Anterior cingulate cortex (tissue), 58 donors: ENCODE measurements at places on chromosomes 1 and 21.

GRCh38 chr1:110548381-110548780 is 29.4 kb upstream of the KCNA10 start:
- DNase-seq: no peak

- DNase-seq: no peak
These were observed at the start of gene PRSS38 for GRCh38 chr1:227815468-227816409. PRSS38 (plus strand) TSS chr1:227815675; CDS start chr1:227815717, 42 bp downstream.

- DNase-seq: no peak
These were observed 10.9 kb downstream of the RD3 start for GRCh38 chr1:211480941-211481545.

DNA sequence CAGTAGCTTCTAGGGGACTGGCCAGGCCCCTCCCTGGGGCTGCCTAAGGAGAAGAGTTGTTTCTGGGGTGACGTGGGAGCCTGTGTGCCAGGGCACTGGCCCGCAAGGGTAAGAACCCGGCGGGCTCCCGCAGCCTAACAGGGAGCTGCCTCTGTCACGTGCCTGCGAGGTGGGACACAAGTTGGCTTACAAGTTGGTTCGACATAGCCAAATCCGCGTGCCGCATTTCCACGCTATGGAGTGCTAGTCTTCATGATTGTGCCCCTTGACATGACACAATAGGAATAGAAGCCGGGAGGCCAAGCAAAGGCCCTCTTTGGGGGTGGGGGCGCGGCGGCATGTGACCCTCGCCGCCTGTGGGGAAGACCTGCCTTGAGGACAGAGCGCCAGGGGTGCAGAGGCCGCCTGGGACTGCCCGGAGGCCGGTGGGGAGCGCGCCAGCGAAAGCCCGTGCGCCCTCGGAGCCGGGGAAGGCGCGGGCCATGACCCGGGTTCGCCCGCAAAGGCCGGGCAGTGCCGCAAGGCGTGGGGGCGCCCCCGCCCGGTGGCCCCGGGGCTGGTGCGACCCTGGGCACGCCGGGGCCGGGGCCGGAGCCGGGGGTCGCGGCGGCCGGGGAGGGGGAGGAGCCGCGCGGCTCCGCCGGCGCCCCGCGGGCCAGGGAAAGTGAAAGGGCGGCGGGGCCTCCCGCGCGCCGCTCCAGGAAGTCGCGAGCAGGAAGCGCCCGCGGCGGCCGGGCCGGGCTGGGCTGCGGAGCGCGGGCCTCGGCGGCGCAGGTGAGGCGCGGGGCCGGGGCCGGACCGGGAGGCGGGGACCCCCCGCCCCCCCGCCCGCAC is at the start of gene SLC37A1:
Gene SLC37A1 (plus strand): TSS at position 702 of the 834 bp plus-strand sequence. CDS start 4,603 bp downstream, outside the sequence.
- DNase-seq: no peak

DNA sequence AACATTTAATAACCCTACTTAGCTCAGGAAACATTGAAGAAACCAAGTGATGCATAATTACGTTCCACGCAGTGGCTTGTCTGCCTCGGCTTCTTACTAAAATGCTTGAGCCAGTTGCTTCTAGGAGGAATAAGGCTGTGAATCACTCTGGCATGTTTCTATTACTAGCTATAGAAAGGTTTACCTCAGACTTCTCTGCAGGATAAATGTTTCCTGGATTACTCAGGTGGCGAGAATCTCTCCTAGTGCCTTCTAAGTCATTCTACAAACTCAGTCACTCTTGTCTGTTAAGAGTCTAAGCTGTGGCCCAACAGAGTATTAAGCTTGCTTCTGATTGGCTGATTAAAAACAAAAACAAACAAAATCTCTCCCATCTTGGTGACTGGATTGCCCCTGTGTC is 92.0 kb upstream of the RALGPS2 start:
- no peak for DNase-seq

DNA sequence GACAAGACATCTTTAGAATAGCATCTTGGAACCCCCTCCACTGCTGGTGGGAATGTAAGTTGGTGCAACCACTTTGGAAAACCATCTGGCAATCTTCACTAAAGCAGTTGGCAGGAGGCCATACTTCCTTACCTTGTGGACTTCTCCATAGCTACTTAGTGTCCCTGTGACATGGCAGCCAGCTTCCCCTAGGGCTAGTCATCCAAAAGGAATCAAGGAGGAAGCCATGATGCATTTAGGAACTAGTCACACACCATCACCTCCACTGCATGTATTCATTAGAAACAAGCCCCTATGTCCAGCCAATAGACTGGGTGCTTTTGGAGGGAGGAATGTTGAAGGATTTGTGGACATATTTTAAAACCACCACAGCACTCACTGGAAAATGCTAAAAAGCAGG is 19.9 kb downstream of the MX2 start:
- DNase-seq: no peak

GRCh38 chr1:36420409-36420808 is 22.7 kb upstream of the LSM10 start:
- DNase-seq: no peak

GRCh38 chr1:186283374-186283773 is 91.7 kb downstream of the TPR start:
- no peak for DNase-seq
